ENCODE measurements at places on chromosomes 3 and 15.
A peak's percentile ranks its signal among the peaks of the same experiment; 100 is the strongest.

DNA sequence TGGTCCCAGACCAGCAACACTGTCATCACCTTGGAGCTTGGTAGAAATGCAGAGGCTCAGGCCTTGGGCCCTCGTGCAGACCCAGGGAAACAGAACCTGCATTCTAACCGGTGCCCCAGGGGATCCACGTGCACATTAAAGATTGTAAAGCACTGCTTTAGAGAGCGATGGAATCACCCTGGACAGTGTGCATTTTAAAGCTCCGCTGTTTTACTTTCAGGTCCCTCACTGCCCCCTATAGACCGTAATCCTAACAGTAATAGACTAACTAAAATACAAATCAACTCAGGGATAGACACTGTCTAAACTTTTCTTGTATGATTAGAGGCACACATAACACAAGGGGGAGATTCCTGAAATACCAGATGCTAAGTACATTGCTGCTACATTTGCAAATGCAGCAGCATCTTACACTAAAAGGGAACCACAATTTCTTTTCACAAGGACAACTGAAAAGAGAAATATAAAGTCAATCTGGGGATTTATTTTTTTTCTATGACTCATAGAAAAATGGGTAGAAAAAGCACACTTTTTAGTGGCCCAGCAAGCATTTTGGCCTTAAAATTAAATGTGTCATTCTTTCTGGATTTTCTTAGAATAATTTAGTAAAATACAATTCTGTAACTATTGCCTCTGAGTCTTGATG lies 10.5 kb upstream of the SH3GL3 start:
- no peak for DNase-seq

DNA sequence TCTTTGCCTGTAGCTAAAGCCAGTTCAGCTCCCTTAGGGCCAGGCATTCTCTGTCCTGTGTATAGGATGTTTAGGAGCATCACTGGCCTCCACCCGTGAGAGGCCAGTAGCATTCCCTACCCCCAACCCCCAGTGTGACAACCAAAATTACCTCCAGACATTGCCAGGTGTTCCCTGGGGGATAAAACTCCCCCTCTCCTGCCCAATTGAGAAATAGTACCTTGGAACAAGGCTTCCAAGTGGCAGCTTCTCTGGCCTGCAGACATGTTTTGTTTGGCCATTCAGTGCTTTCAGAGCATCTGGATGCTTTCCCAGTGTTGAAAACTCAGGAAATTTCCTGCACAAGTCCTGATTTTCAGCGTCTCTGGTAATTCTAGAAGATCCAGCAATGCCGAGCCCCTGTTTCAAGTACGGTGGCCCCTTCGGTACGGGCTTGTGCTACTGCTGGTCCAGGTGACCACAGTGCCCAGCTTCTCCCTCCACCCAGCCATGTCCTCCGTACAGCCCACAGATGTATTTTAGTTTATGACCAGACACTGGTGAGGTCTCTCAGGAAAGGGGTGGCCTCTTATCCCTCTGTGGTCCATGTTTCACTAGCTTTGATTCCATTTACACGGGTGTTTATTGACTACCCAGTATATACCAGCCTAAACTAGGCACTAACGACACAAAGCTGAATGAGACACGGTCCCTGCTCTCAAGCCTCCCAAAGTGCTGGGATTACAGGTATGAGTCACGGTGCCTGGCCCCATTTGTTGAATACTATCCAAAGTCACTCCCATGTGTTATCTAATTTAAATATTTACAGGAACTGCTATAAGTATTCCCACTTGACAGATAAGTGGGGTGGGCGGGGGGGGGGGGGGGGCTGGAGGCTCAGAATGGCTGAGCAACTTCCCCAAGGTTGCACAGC lies 125.4 kb upstream of the RAD18 start:
- DNase-seq = no peak

- no peak for DNase-seq
These were observed 32.9 kb downstream of the CMSS1 start for GRCh38 chr3:99850608-99851007.

DNA sequence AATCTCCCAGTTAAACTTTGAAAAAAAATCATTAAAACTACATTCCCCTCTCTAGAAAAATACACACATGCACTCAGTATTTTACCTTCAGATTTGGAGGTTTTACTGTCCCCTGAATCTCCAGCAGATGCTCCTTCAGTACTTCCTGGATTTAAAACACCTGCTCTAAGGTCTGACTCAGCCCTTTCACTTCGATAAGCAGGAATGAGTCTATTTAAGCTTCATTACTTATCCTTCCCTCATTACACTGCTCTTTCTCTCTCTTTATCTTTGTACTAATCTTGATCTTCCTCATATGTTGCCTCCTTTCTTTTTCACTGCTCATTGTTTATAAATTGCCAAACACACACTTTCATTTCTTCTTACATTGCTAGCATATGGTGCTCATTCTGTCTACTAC lies 443.9 kb downstream of the DIPK2A start:
- no peak for DNase-seq

GRCh38 chr15:93372865-93373223 lies 283.8 kb upstream of the RGMA start:
- no peak for DNase-seq

DNA sequence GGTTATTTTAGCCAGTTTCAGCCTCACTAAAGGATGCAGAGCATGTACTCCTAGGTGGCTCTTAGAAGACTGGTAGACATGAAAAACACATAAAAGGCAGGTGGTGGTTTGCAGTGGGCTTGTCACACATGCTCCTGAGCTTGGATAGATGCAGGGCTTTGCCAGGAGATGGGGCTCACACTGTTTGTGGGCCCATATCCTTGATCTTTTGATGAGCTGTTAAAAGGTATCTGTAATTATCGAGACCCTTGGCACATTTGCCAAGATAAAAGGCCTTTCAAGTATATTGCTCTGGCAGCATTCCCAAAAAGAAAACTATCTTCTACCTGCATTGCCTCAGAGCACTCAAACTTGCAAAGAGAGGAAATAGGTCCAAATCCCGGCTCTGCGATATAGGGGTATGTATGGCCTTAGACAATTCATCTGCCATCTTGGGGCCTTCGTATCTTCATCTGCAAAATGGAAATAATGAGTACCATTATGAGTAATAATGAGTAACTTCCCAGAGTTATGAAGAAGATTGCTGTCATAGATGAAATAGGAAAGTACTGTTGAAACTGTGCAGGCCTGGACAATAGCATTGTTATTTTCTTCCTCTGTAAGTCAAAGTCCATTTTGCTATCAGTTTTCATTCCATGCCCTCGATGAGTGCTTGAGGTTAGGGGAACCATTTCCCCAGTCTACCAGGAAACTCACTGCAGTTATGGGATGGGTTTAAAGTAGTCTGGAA lies 172.7 kb downstream of the SYNPR start:
- no peak for DNase-seq

DNA sequence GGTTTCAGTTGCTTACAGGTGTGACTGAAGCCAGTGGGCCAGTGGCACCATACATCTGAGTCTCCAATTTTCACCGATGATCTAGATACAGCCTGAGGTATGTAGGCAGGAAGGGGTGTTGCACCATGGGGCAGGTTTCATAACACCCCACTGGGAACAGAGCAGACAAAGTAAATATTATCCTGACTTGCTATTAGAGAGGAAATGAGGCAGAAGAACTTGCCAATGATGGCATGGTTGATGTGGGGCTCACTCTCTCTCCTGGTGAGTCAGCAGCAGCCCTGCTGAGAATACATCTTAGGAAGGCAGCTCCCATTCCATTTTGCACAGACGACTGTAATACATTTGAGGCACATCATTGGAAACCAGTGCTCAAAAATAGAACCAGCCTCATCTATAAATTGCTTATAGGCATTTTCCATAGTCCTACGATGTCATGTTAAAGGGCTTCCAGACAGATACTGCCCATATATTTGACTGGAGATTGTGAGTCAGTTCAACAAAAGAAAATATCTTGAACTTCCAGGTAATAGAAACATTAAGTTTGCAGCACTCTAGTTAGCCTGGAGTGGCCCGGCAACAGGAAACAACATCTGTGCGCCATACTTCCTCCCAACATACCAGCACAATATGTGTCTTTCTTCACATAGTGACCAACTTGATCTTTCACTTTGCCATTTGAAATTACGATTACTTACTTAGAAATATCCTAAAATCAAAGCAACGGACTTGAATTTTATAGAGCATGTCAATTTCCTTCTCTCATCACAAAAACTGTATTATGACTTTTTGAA lies 175.5 kb downstream of the NECTIN3 start:
- no peak for DNase-seq

DNA sequence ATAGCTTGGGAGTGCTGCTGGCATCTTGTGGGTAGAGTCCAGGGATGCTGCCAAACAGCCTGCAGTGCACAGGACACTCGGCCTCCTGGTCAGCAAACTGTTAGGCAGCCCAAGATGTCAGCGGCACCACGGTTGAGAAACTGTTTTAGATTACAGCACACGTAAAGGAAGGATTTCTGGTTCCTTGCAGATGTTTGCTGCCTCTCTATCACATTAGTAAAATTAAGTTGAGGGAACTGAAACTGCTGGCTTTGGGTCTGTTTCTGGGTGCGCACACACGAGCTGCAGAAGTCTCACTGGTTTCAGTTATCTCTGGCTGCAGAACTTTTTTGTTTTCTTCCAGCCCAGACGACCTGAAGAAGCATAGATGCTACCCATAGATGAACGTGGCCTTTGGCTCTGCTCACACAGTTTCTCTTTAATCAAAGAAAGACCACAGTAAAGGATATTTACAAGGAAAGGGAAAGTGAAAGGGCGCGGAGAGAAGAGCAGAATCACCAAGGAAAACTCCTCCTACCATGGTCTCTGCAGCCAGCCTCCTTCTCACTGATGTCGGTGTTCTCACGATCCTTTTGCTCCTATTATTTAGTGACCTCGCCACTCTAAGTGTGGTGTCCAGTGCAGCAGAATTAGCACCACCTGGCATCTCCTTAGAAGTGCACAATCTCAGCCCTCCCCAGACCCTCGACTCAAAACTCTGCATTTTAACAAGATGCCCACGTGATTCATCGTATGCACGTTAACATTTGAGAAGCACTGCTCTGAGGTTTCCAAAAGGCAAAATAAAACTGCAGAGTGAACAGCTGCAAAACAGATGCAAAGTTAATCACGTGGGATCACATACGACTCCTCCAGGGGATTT lies 50.6 kb upstream of the AKAP13 start:
- DNase-seq = no peak

DNA sequence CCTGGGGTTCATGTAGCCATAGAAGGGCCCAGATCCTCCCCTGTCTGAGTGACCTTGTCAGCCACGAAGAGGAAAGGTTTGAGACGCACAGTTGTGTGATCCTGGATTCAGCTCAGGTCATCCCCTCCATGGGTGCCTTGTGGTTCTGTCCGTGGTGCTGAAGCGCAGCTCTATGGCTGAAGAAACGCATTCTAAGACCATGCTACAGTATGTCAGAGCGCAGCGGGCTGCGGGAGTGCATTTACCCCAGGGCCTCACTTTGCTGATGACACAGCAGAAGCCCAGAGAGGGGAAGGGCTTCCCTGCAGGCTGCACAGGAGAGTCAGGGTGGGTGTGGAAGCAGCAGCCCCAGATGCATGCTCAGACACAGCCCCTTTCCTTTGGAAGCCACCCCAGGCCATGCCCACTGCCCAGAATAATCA lies 68.8 kb upstream of the IQSEC1 start:
- no peak for DNase-seq

GRCh38 chr3:190038050-190038933 lies 82.4 kb downstream of the P3H2 start:
- DNase-seq = no peak

DNA sequence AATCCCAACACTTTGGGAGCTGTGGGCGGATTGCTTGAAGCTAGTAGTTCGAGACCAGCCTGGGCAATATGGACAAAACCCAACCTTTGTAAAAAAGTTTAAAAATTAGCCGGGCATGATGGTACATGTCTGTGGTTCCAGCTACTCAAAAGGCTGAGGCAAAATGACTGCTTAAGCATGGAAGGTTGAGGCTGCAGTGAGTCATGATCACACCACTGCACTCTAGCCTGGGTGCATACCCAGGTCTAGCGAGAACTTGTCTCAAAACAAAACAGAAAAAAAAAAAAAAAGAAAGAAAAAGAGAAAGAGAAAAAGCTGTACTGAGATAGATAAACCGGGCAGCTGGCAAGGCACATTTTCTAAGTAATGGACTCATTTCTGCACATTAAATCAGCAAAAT lies 10.6 kb downstream of the ARPP19 start:
- peak; percentile 57 for DNase-seq

DNA sequence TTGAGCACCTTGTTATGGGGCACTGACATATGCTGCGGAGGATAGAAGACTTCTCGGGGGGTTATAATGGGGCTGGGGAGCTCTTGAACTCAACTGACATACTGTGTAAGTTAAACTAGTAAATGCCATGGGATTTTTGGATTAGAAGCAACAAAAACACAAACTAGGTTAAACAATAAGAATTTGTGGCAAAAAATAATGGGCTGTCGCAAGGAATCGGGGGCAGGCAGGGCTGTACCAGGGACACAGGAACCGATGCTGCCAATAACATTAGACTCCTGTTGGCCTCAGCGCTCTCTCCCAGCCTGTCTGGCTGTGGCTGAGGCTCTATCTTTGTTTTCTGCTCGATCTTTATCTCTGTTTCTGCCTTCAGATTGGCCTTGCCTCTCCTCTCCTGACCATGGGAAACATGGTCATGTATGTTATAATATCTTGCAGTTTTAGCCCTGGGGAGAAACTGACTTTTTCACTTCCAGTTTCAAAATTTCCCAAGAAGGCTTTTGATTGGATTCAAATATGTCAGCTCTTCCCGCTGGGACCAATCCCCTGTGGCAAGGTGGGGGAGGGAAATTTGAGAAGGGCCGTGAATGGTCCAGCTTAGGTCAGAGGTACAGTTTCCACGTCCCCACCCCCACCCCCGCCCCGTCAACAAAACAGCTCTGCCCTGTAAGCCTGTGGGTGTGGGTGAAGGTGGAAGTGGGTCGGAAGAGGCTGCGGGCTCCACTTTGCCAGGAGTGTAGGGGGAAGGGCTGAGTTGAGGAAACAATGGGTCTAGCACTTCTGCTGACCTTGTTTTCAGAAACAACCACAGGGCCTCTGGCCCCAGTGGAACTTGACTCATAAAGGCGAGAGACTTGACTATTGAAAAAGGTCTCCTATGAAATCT lies 161.1 kb upstream of the TBL1XR1 start:
- peak; percentile 74 for DNase-seq

DNA sequence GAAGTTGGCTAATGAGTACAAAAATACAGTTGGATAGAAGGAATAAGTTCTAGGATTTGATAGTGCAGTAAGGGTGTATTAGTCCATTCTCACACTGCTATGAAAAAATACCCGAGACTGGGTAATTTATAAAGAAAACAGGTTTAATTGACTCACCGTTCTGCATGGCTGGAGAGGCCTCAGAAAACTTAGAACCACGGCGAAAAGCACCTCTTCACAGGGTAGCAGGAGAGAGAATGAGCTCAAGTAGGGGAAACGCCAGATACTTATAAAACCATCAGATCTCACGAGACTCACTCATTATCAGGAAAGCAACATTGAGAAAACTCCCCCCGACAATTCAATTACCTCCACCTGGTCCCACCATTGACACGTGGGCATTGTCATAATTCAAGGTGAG lies 483.3 kb downstream of the TUSC7 start:
- DNase-seq = no peak

GRCh38 chr3:154898443-154898842 lies 181.7 kb upstream of the MME start:
- DNase-seq = no peak

GRCh38 chr3:86990734-86991481 lies at the start of gene VGLL3:
Gene VGLL3, minus strand, starts transcription at chr3:86991149. Its CDS starts 406 bp downstream, at chr3:86990743.
- DNase-seq = no peak
